ENCODE measurements at places on chromosomes 3 and 15.
A peak's percentile ranks its signal among the peaks of the same experiment; 100 is the strongest.

GRCh38 chr3:190424108-190424477 is 25.6 kb downstream of the TMEM207 start:
- H3K27me3 ChIP-seq = no peaks in the 10 kb centered on the region
- H3K36me3 ChIP-seq = no peaks in the 10 kb centered on the region
- no peak overlapping the region for H3K4me3 ChIP-seq

- no peak overlapping the region for H3K27ac ChIP-seq
- peaks cover 31% of the 10 kb centered on the region for H3K36me3 ChIP-seq
- H3K4me1 ChIP-seq = peaks cover 5% of the 10 kb centered on the region
- DNase-seq = no peak
Measured at GRCh38 chr3:47120138-47120537, 43.8 kb downstream of the SETD2 start.

DNA sequence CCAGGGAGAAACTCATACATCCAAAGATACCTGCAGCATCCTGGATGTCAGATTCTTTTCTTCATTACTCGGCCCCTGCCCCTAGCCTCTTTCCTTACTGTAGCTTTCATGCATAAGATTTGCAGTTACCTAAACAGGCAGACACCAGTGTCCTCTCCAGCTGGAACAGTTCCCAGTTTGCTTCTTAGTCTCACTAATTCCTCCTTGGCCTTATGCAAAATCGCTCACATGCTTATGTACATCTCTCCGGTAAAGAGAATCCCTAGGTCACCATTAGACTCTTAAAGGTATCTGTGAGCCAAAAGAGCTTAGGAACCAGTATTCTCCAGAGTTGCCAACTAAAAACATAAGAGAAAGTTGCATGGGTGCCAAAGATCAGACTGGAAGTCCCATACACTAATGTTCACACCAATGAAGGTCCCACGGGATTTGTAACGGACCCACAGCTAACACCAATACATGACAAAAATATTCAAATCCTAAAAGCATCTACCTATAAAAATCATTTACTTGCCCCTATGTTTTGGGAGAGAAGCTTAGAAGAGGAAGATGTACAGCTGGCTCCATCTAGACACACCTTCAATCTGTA is 66.6 kb downstream of the CBLB start:
- H3K27ac ChIP-seq = no peak overlapping the region
- H3K36me3 ChIP-seq = no peaks in the 10 kb centered on the region
- H3K27me3 ChIP-seq = no peaks in the 10 kb centered on the region
- peaks cover 29% of the 10 kb centered on the region for H3K4me1 ChIP-seq
- DNase-seq = no peak
- no peak overlapping the region for H3K4me3 ChIP-seq

GRCh38 chr3:157819270-157820156 is 286.7 kb downstream of the SHOX2 start:
- no peaks in the 10 kb centered on the region for H3K4me1 ChIP-seq
- H3K36me3 ChIP-seq = no peaks in the 10 kb centered on the region
- no peak overlapping the region for H3K27ac ChIP-seq
- H3K27me3 ChIP-seq = no peaks in the 10 kb centered on the region

DNA sequence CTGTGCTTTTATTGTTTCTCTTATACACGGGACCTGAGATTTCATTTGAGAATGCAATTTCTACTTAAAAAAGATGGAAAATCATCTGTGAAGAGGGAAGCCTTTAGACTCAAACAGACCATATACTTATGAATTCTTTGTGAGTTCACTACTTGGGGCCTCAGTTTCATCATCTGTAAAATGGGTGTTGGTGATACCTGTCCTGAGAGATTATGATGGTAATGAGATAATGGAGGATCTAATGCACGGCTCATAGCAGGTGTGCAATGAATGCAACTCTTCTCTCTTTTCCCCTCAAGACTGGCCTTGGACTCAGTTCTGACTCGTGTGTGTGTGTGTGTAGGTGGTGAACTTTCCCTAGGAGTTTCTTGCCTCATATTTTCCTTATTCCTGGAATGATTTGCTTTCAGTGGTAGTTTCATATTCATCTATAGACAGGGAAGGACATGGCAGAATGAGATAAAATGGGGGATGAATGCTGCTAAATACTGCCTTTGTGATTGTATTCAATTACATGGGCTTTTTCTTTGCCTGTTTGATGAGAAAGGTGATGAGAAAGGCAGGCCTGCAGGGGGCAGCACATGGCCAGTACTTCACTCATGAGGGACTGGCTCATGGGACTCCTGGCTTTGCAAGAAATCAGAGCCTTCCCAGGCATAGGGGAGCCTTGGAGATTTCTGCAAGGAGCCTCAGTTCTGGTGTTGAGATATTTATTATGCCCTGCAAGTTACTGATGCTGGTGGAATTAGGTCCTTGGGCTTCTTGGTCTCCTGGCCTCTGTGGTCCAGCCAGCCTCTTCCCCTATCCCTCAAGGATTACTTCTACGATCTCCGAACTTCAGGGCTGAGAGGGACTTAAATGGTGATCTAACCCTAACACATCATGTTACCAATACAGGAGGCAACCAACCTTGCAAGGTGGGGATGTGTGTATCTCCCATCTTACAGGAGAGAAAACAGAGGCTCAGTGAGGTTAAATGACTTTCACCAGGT is 70.7 kb downstream of the RPLP1 start:
- H3K36me3 ChIP-seq = no peaks in the 10 kb centered on the region
- H3K27ac ChIP-seq = no peak overlapping the region
- no peaks in the 10 kb centered on the region for H3K4me1 ChIP-seq
- DNase-seq = no peak
- no peak overlapping the region for H3K4me3 ChIP-seq
- no peaks in the 10 kb centered on the region for H3K27me3 ChIP-seq

DNA sequence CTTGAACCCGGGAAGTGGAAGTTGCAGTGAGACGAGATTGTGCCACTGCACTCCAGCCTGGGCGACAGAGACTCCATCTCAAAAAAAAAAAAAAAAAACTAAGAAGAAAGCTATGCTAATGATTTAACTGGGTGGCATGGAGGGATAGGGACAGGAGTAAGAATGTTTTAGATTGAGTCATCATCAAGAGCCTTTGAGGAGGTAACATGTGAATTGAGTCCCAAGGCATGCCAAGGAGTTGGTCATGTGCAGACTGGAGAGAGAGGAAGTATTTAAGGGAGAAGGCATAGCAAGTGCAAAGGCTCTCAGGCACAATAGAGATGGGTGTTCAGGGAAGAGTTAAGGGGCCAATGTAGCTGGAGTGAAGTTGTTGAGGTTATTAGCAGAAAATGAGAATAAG is 9.1 kb downstream of the BNC1 start:
- no peaks in the 10 kb centered on the region for H3K36me3 ChIP-seq
- no peaks in the 10 kb centered on the region for H3K27me3 ChIP-seq
- no peaks in the 10 kb centered on the region for H3K4me1 ChIP-seq
- H3K27ac ChIP-seq = no peak overlapping the region

GRCh38 chr3:18716821-18717220 is 291.7 kb upstream of the SATB1 start:
- H3K27me3 ChIP-seq = no peaks in the 10 kb centered on the region
- no peaks in the 10 kb centered on the region for H3K36me3 ChIP-seq
- DNase-seq = no peak
- H3K4me3 ChIP-seq = no peak overlapping the region
- no peak overlapping the region for H3K27ac ChIP-seq

DNA sequence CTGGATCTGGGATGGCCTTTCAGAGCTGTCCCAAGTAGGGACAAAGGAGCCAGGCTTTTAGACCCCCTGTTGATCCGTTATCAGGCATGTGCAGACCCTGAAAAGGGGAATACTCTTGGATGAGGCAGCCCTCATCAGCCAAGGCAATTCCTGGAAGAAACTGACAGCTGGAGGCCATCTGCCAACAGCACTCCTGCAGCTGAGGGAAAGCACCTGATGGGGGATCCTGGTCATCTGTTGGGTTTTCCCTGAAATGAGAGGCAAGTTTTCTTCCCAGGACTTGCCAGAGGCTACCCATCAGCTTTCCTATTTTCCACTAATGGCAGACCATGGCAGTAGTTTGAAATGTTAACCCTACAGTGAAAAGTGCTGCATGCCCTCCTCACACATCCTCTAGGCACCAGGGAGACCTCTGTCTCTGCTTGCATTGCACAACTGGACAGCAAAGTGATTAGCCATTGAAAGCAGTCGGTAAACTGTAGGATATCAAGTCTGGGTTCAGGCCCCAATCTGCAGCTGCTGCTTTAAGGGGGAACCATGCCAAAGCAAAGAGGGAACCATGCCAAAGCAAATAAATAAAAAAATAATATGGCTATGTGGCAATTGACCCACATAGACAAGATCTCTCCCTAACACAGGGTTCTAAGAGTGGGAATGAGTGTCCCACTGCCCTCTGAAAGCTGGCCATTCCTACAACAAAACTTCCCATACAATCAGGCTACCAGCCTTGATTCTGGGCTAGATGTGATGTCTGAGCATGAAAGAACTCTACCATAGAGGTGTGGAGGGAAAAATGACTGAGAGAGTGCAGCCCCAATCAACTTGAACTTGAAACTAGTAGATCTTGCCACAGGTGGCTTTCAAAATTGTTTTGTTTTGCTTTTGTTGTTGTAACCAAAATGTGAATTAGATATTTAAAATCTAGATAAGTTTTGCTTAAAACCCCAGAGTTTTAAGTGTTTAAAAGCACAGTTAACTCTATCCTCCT is 232.0 kb upstream of the STT3B start:
- H3K4me3 ChIP-seq = no peak overlapping the region
- H3K27ac ChIP-seq = no peak overlapping the region
- no peaks in the 10 kb centered on the region for H3K4me1 ChIP-seq
- no peaks in the 10 kb centered on the region for H3K27me3 ChIP-seq
- no peak for DNase-seq

GRCh38 chr3:42653560-42654330 is at the start of gene ZBTB47:
TSS of gene ZBTB47 (plus strand) at chr3:42653697. CDS start at chr3:42658356, 4,659 bp downstream.
- peaks cover 69% of the 10 kb centered on the region for H3K4me1 ChIP-seq
- H3K27me3 ChIP-seq = no peaks in the 10 kb centered on the region
- peak within 1 kb of the TSS; percentile 96 for H3K27ac ChIP-seq
- peak within 1 kb of the TSS; percentile 71 for H3K4me3 ChIP-seq
- no peak for DNase-seq

DNA sequence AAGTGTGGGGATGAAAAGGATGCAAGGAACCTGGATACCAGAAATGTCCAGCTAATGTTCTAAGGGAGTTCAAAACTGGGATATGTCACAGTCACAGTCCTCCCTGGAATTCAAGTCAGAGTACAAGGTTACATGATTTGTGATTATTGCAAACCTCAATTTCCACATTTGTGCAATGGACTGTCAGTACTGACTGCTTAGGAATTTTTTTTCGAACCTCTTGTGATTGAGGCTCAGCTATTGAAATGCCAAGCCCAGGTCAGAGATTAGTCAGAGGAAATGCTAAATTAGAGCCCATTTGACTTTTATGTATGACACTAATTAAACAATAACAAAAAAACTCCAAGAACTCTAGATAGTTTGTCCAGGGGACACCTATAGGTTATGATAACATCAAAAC is 210.2 kb downstream of the THSD4 start:
- peaks cover 36% of the 10 kb centered on the region for H3K4me1 ChIP-seq
- H3K4me3 ChIP-seq = no peak overlapping the region
- H3K27ac ChIP-seq = no peak overlapping the region
- no peak for DNase-seq
- no peaks in the 10 kb centered on the region for H3K36me3 ChIP-seq

- no peaks in the 10 kb centered on the region for H3K27me3 ChIP-seq
- no peaks in the 10 kb centered on the region for H3K36me3 ChIP-seq
- DNase-seq = no peak
- H3K4me3 ChIP-seq = no peak overlapping the region
Measured at GRCh38 chr3:77412584-77412983, 372.7 kb downstream of the ROBO2 start.

DNA sequence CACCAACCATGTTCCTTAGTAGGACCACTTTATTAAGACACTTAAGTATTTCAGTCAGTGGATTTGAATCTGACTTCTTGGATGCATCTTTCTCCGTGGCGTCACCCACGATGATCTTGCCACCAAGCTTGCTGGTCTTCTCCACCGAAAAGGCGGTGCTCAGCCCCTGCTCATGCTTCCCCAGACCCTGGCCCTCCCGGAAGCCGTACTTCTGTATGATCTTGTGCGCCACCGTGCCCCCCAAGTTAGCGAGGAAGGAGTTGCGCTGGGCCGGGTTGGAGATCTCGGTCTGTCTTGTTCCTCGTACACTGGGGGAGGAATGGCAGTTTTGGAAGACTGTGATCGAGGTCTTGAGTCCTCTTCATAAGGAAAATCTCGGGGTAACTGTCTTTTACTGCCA is 213.4 kb upstream of the NANOGP8 start:
- H3K27ac ChIP-seq = no peak overlapping the region
- no peaks in the 10 kb centered on the region for H3K27me3 ChIP-seq
- DNase-seq = no peak
- H3K36me3 ChIP-seq = no peaks in the 10 kb centered on the region
- H3K4me1 ChIP-seq = no peaks in the 10 kb centered on the region

DNA sequence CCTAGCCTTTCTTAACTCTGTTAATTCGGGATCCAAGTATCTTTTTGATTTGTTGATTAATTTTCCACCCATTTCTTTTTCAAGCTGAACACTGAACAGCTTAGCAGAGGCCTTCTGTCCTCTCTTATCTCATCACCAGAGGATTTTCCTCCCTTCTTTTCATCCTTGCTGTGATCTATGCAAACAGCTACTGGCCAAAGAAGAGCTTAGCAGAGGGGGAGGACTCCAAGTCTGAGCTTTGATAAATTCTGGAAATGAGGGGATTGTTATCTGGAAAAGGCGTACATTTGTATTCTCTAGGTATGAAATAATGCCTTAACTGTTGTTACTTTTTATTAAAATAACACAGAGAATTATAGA is 13.4 kb downstream of the DZIP3 start:
- H3K27me3 ChIP-seq = no peaks in the 10 kb centered on the region
- DNase-seq = no peak
- no peak overlapping the region for H3K4me3 ChIP-seq
- H3K36me3 ChIP-seq = no peaks in the 10 kb centered on the region

- no peak overlapping the region for H3K4me3 ChIP-seq
- H3K4me1 ChIP-seq = peaks cover 86% of the 10 kb centered on the region
- H3K36me3 ChIP-seq = no peaks in the 10 kb centered on the region
- no peaks in the 10 kb centered on the region for H3K27me3 ChIP-seq
Measured at GRCh38 chr3:52047295-52047960, 8.9 kb downstream of the DUSP7 start.

- no peaks in the 10 kb centered on the region for H3K36me3 ChIP-seq
- DNase-seq = no peak
- H3K27me3 ChIP-seq = no peaks in the 10 kb centered on the region
- H3K4me3 ChIP-seq = no peak overlapping the region
- H3K27ac ChIP-seq = no peak overlapping the region
Measured at GRCh38 chr3:50594253-50594785, 17.3 kb downstream of the CISH start.

DNA sequence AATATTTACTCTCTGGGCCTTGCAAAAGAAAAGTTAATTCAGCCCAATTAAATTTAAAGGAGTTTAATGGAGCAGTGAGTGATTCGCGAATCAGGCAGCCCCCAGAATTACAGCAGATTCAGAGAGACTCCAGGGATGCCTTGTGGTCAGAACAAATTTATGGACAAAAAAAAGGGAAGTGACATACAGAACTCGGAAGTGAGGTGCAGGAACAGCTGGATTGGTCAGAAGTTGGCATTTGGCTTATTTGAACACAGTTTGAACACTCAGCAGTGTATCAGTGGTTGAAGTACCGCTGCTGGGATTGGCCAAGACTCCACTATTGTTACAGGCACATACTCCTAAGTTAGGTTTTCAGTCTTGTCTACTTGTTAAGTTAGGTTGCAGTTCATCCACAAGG is 145.0 kb upstream of the GAP43 start:
- no peak overlapping the region for H3K4me3 ChIP-seq
- H3K27ac ChIP-seq = no peak overlapping the region
- H3K4me1 ChIP-seq = no peaks in the 10 kb centered on the region
- no peaks in the 10 kb centered on the region for H3K36me3 ChIP-seq
- no peaks in the 10 kb centered on the region for H3K27me3 ChIP-seq
